ENCODE measurements at places on chromosomes 3 and 15. TPM values are rescaled to one million over a fixed set of nuclear protein-coding genes. Genes with fewer than 3 reads are reported as not detected.

The ARHGAP31 gene
- 7.0 TPM for total RNA-seq

The NRROS gene
- 1.5 TPM for total RNA-seq

The STARD5 gene
- total RNA-seq, result 13.3 TPM

The KLHL25 gene
- 2.5 TPM for total RNA-seq

The GOLGA8T gene
- total RNA-seq, result not detected

Data from cardiac ventricle fibroblast (primary cell).